ENCODE measurements at places on chromosomes 16 and 17.
A peak's percentile ranks its signal among the peaks of the same experiment; 100 is the strongest.

DNA sequence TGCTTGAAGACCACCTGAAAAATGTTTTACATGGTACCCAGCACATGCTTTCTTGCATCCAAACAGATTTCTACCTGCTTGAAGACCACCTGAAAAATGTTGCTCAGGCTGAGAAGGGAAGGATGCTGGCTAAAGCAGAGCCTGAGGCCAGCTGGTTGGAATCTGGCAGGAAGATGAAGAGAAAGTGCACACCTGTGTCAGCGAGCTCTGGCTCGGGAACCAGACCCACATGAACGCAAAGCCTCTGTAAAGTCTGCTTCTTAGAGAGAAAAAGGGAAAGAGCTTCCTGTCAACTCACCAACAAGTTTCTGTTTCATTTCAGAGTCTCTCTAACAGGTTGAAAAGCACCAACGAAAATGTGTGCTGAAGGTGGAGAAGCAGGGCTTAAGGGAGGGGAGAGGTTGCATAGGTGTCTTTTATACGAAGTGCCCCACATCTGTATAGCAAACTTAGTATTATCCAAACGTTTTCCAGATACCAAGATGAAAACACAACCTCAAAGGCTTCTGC is 226.0 kb downstream of the TOX3 start:
- DNase-seq = no peak

DNA sequence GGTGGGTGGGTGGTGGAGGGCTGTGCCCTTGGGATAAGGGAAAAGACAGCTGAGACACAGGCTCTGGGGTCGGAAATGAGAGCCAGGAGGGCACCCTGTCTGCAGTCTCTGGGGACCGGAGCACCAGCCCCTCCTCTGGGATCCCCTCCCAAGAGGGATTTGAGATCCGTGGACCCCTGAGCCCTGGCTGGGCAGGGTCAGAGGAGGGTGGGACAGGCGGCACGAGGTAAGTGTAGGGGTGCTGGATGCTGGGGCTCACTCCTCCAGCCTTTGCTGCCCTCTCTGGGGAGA is 425 bp downstream of the SGSH start:
- no peak for DNase-seq

DNA sequence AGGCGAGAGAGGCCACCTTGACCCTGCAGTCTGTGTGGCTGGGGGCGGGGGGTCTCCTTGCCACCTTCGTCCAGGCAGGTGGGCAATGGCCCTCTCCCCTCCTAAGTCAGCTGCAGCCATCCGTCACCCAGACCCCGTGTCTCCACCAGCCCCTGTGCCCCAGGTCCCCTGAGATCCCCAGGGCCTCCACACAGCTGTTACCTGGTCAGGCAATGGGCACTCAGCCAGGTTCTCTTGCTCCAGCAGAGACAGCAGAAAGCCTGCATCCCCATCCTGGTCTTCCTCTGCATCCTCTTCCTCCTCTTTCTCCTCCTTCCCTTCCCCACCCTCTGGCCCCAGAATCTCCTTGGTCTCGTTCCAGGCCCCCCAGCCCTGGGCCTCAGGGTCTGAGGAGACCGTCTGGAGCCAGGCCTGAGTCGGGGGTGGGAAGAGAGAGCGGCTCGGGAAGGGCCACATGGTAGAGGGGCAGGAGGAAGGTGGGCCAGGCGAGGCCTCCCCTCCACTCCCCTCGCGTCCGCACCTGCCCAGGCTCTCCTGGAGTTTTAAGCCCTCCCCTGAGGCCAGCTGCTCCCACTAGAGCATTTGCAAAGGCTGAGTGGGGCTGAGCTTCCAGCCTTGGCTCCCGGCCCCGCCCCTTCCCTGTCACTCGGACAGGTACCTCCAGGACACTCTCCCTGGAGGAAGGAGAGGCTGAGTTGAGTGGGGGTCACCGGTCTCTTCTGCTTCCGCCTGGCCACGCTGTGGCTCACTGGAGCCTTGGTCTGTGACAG is at the start of gene PABPN1L:
TSS of gene PABPN1L (minus strand) at position 510 of the 770 bp plus-strand sequence. CDS start at position 456, 54 bp downstream.
- no peak for DNase-seq

DNA sequence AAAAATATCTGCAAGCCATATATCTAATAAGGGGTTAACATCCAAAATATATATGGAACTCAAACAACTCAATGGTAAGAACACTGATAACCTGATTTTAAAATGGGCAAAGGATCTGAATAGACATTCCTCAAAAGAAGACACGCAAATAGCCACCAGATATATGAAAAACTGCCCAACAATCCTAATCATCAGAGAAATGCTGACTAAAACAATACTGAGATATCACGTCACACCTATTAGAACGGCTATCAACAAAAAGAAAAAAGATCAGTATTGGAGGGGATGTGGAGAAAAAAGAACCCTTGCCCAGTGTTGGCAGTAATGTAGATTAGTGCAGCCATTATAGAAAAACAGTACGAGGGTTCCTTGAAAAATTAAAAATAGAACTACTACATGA is 97.2 kb downstream of the CEP112 start:
- no peak for DNase-seq

- peak; percentile 88 for DNase-seq
Measured at GRCh38 chr17:41492771-41493170, 3.1 kb upstream of the KRT36 start.

DNA sequence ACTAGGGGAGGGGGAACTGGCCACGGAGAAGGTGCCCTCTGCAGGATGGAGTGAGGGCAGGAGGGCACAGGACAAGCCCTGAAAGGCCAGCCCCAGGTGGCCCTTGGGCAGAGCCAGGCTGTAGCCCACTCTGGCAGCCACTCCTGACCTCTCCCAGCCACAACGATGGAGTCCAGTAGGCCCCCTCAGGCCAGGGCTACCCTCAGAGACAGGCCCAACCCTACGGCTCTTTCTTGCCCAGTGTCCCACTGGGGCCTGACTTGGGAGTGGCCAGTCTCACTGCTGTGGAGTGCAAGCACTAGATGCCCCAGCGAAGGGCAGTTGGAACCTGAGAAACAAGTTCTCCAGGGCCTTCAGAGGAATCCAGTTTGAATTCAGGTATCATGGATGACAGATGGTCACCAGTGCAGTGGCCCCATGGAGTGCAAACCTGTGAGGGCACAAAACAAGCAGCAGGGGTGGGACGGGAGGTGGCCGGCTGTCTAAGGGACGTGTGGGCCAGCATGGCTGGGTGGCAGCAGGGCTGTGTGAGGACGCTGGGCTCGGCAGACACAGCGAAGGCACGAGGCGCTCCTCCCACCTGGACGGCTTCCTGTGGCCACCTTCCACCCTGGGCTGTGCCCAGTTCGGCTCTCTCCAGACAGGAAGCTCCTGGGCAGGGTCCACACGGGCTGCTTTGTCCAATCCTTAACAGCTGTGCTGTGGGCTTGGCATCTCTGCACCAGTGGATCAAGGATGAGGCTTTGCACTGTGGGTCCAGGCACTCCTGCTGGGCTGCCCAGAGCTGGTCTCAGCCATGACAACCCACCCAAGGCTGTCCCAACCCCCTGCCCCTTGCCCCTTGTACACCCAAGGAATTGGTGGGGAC is 72.1 kb downstream of the AMFR start:
- DNase-seq = no peak

DNA sequence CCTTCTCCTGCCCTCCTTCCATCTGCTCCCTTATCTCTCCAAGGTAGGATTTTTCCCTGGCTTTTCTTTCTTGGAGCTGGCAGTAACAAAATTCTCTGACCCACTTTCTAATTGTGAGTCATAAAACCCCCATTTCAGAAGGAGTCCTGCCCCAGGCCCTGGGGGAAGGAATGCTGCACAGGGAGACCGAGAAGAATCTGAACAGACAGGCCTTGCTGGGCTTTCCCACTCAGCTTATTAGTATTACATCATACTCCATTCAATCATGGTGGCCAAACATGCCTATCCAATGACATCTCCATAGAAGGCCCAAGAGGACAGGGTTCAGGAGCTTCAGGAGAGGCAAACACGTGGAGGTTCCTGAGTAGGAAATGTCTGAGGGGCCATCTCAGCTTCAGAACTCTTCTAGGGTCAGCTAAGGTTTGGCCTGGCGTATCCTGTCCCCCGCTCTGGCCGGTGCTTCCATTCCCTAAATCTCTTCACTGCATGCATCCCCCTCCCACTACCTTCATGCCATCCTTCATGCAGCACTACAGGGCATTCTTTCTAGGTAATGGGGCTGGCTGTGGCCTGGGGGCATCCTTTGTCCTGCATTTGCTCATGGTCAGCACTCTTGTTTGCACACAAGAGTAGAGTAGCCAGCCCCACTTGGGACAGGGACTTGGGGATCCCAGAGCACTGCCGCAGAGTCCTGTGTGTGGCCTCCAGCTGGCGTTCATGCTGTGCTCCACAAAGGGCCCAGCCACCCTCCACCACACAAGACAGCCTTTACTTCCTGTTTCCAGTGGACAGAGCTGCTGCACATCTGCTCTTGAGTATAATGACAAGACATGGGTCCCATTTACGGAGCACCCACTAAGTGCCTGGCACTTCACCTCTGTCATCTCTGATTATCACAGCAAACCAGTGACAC is 8.2 kb downstream of the SLC6A2 start:
- no peak for DNase-seq

DNA sequence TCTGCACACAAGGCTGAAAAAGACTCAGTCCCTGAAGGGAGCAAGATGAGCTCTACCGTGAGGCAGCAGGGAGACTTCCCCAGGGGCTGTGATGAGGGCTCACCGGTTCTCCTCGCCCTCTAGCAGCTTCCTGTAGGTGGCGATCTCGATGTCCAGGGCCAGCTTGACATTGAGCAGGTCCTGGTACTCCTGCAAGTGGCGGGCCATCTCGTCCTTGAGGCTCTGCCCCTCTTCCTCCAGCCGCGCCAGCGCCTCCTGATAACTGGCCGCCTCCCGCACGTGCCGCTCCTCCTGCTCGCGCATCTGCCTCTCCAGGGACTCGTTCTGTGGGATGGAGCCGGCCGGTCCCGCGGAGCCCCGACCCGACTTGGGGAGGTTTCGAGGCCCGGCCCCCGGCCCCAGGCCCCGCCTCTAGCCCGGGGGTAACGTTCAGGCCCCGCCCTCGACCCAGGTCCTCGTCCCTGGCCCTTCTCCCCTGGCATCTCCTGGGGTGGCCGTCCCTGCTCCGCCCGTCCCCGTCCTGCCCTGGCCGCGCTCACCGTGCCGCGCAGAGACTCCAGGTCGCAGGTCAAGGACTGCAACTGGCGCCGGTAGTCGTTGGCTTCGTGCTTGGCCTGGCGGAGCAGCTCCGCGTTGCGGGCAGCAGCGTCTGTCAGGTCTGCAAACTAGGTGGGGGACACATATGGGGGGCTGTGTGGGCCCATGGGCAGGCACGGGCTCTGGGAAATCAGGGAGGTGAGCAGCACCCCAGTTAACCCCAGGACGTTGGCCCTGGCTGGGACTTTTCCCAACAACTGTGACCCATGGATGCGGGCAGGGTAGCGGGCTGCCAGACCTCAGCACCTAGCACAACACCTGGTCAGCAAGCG is 3.9 kb downstream of the GFAP start:
- DNase-seq = peak; percentile 57

All from lung microvascular endothelial cell (primary cell).